ENCODE measurements at places on chromosomes 16 and 17.

- peak; percentile 43 for DNase-seq
These were observed 20.9 kb downstream of the TNS4 start for GRCh38 chr17:40480501-40481003.

DNA sequence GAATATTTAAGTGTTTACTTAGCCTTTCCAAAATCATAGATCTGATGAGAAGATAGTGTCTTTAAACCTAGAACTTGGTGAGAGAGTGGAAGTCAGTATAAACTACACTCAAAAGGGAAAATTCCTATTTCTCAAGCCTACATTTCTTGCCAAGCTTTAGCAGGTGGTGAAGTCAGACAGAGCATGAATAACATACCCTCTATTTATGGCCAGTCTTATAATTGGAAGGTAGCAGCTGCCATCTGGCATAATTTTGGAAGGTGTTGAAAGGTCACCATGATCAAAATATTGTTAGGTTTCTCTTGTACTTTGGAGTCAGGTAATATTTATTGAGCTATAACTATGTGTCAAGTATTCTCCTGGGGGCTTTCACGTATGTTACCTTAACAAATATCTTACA is 729.3 kb upstream of the KIF2B start:
- no peak for DNase-seq

DNA sequence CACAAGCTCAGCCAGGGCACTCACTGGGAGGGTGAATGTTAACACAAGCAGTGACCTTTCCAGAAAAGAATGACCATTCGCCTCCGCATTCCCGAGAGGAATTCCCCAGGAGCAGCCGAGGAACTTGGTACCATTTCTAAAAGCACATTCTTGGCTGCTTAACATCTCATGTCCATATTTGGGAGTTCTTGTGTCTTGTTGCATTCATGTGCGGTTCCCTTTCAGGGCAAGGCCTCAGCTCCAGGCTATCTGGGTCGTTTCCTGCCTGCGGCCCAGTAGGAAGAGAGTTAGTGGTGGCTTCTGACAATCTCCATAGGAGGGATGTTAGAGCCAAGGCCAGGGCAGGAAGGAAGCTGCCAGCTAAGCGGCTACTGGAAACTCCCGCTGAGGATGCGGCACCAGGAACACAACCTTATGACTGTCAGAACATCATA is 27.8 kb upstream of the MEAK7 start:
- DNase-seq: no peak

DNA sequence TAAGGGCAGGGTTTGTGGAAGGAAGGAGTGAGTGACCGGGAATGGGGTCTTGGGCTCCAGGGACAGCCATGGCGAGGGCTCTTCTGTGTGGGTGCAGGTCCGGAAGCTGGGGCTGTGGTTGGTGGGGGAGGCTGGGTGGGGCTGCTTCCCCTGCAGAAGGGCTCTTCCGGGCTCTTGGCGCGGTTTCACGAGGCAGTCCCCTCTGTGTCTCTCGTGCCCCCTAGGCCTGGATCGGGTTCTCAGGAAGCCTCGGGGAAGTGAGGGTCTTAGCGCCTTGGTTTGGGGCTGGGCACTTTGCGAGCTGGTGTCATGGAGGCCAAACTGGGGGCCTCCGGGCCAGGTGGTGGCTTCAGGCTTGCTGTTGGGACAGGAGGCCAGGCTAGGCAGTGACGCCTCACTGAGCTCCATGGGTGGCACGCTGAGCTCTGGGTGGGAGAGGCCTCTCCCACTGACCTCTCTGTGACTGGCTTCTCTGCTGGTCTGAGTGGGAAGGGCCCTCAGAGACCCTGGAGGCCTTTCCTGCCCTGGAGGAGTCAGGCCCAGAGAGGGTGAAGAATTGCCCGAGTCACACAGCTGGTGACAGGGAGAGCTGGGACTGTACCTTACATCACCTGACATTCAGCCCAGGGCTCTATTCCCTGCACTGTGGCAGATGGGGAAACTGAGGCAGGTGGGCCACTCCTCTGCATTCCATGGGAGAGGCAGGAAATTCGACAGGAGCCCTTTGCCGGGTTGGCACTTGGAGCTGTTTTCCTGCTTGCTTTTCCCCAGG is 8.2 kb downstream of the ADCY7 start:
- DNase-seq: peak; percentile 34

- no peak for DNase-seq
These were observed 28.9 kb downstream of the ZDHHC7 start for GRCh38 chr16:84982434-84982833.
